Activated effector memory CD4-positive, alpha-beta T cell treated with anti-CD3 and anti-CD28 coated beads, Interleukin-2, amount 50 U/mL, for 16 hours (primary cell): ENCODE measurements at places on chromosomes 5 and 9.

DNA sequence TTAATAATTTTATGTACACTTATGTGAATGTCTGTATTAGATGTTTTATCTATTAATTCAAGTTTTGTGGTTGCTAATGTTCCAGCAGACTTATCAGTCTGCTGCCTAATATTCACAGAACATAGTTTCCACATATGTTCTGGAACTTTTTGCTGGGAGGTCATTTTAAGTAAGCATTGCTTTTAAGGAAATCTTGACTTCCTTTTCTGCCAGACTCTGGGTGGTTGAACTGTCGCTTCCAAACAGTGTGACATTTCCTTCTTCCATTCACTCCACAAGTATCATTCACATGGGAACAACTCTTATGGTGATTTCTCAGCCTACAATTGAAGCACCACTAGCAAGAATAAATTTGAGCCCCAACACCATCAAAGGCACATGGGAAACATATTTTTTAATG lies 82.9 kb downstream of the PLCXD3 start:
- no peak for DNase-seq

DNA sequence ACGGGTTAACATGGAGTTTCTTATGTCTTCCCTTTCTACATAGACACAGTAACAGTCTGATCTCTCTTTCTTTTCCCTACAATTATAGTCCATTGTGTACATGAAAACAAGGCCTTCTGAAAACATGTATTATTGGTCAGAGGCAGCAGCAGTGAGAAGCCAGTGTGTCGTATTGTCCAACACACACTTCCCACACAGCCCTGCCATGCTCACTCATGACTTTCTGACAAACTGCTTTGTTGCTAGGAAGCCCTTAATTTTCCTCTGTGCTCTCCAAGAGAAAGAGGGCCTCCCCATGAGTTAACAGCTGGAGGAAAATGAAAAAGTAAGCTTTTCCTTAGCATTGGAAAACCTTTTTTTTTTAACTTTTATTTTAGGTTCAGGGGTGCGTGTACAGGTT lies 56.4 kb upstream of the N4BP3 start:
- no peak for DNase-seq

DNA sequence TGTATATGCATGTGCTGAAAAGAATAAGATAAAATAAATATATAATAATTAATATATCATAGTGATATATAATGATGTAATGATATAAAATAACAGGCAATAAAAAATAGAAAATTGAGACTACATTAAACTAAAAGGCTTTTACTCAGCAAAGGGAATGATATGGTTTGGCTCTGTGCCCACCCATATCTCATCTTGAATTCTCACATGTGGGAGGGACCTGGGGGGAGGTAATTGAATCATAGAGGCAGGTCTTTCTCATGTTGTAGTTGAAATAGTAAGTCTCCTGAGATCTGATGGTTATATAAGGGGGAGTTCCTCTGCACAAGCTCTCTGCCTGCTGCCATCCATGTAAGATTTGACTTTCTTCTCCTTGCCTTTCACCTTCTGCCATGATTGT lies 1550.9 kb upstream of the CDH6 start:
- no peak for DNase-seq

DNA sequence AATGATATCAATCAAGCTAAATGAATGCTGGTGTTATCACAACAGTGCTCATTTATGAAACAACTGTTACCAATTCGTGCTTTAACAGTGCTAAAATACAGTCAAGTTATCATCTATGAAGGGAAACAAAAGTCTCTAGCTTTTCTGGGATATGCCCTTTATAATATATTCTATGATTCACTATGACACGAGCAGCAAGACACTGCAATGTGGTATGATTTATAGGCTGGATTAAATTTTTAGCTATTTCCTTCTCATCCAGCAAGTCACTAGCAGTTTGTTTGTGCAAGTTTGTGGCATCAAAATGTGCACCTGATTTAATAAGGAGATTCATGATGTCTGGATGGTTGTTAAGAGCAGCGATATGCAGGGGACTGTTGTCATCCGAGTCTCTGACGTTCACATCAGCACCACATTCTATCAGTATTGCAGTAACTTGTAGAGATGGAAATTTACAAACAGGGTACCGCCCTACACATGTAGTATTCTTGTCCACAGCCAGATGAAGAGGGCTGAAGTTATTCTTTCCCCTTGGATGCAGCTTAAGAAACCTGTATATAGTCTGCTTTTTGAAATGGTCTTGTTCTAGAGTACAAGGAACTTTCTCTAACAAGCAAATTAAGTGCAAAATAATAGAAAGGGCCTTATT lies 20.3 kb downstream of the FEM1C start:
- no peak for DNase-seq

- no peak for DNase-seq
These were observed 156.9 kb upstream of the NR3C1 start for GRCh38 chr5:143560378-143560777.
